ENCODE measurements at places on chromosomes 3 and 15.
A peak's percentile ranks its signal among the peaks of the same experiment; 100 is the strongest.

DNA sequence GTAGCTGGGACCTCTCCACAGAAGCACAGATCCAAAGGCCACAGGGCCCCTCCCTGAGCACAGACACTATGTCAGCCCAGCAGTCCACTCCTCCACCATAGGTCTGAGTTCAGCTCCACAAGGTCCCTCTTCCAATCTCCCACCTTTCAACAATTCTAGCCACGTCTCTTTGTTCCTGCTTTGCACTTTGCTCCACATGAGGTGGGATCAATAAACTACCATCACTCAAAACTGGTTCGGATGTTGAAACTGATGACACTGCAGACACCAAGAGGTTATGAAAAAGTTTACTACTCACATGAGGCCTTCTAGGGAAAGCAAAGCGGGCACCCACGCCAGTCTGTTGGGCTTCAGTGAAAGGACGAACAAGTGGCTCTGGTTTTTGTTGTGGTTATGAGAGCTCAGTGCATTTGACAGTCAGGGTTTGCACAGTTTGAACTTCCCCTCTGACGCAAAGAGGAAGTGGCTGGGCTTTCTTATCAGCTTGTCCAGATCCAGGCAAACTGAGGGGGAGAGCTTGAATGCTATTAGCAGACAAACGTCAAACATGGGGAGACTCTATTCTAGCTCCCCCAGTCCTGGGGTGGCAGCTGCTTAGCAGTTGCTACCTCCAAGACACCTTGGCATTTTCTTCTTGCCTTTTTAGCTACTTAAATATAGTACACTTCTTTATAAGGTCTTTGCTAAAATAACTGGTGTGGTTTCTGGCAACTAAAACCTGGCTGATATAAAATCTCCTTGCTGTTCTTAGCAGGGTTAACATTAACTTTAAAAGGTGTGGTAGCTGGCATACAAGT lies 37.8 kb downstream of the ZNF445 start:
- DNase-seq: peak; percentile 58

- no peak for DNase-seq
Measured at GRCh38 chr3:114998971-114999579, 148.0 kb downstream of the ZBTB20 start.

DNA sequence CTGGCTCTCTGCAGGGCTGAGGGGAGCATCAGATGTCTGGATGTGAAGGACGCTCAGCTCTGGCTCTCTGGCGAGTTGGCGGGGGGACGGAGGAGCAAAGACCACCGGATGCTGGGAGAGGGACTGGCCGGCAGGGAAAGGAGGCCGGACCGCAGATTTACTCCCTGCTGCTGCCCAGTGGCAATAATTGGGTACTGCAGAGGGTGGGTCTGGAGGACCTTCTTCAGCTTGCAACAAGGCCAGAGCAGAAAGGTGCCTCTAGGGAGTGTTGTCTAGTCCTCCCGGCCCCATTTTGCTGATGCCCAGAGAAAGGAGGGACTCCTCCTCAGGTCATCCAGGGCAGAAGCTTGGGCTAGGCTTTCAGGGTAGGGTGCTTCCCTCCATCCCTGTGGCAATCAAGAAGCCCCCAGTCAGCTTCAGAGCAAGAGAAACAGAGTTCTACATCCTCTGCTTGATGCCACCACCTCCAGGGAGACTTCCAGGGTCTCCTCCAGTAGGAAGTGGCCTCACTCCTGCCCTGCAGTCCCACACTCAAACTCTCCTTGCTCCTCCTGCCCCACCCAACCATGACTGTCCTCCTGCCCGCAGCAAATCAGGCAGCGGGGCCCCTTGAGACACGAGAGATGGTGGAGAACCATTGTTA lies 20.3 kb upstream of the CSPG4 start:
- DNase-seq: no peak

GRCh38 chr15:67914537-67915460 lies 75.0 kb upstream of the RNU6-1 start:
- DNase-seq: no peak

DNA sequence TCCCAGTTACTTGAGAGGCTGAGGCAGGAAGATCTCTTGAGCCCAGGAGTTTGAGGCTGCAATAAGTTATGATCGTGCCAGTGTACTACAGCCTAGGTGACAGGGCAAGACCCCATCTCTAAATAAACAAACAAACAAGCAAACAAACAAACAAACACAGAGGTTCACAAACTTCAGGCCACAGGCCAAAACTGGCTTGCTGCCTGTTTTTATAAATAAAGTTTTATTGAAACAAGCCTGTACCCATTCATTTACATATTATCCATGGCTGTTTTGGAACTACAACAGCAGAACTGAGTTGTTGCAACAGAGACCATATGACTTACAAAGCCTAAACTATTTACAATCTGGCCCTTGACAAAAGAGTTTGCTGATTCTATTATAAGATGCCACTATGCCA lies 6.5 kb downstream of the DYNC1LI1 start:
- DNase-seq: no peak

GRCh38 chr3:156787926-156788663 lies 38.1 kb upstream of the LEKR1 start:
- DNase-seq: peak; percentile 5

GRCh38 chr3:113138839-113139743 lies 72.3 kb upstream of the BOC start:
- no peak for DNase-seq

GRCh38 chr3:13364602-13365271 lies 55.4 kb downstream of the NUP210 start:
- no peak for DNase-seq

DNA sequence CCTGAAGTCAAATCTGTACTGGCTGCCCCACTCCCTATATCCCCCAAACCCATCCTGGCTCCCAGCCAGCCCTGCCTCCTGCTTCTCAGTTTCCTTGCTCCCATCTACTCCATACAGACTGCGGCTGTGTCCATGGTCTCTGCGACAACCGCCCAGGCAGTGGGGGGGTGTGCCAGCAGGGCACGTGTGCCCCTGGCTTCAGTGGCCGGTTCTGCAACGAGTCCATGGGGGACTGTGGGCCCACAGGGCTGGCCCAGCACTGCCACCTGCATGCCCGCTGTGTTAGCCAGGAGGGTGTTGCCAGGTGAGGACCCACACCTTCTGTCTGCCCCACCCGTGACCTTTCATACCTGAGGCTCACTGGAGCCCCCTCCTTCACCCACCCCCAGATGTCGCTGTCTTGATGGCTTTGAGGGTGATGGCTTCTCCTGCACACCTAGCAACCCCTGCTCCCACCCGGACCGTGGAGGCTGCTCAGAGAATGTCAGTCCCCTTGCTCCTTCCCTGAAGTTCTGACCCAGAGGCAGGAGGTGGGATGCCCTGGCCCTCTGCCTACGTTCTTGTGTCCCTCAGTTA lies 14.7 kb downstream of the STAB1 start:
- no peak for DNase-seq

- DNase-seq: no peak
Measured at GRCh38 chr3:107861422-107861821, 229.4 kb downstream of the CD47 start.

- no peak for DNase-seq
Measured at GRCh38 chr3:62261736-62262135, 111.6 kb downstream of the FEZF2 start.

- no peak for DNase-seq
Measured at GRCh38 chr15:83436513-83437158, 10.5 kb upstream of the SH3GL3 start.

DNA sequence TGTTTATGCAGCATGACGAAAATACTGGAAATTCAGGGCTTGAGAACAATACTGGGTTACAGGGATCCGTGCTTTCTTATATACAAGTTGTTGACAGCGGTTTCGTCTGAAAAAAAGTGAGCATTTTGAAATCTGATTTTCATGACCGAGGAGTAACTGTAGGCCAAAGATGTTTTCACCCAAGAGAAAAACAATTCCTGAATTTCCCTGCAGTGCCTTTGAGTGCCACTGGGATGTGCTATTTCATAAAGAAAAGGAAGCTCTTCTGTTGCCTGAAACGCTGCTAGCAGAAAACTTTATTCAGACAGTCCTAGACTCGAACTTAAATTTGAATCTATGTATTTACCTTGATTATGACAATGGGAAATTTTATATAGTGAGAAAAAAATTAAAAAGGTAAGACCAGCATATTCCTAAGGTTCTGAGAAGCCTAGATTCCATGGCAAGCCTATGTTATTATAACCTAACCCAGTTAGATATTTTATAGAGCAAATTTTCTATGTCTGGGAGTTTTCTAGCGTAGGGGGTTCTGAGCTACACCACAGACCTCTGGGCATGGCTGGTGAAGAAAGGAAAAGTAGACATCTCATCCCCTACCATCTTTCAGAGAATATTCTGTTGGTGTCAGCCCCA lies 30.2 kb downstream of the KCNAB1 start:
- no peak for DNase-seq

GRCh38 chr3:113247675-113248458 lies 36.5 kb downstream of the BOC start:
- DNase-seq: no peak

GRCh38 chr15:100835636-100836035 lies 44.0 kb upstream of the ALDH1A3 start:
- no peak for DNase-seq

DNA sequence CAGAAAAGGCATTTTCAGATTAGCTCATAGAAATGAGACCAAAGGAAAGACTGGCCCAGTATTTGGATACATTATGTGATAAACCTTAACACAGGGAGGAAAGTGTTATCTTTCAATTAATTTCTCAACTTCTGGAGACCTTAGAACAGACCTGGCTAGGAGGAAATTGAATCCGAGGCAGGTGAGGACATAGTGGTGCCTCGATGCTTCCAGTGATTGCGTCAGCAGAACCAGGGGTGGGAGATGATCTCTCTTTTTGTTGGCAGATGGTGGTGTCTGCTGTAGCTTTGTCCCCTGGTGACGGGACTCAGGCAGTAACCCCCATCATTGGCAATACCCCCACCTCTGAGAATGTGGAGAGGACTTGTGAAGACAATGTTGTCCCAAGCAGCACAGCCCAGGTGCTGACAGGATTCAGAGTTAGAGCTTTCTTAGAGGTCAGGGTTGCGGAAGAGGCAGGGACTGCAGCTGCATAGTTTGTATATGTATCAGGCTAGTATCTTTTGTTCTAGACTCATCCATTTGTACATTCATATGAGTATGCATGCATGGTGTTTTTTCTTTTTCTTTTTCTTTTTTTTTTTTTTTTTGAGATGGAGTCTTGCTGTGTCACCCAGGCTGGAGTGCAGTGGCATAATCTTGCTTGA lies 27.9 kb upstream of the MUC20 start:
- DNase-seq: no peak

All from stimulated activated CD8-positive, alpha-beta memory T cell treated with anti-CD3 and anti-CD28 coated beads, Interleukin-2, amount 100 ng/mL, for 48 hours (primary cell).